ENCODE measurements at places on chromosomes 7 and 10.

DNA sequence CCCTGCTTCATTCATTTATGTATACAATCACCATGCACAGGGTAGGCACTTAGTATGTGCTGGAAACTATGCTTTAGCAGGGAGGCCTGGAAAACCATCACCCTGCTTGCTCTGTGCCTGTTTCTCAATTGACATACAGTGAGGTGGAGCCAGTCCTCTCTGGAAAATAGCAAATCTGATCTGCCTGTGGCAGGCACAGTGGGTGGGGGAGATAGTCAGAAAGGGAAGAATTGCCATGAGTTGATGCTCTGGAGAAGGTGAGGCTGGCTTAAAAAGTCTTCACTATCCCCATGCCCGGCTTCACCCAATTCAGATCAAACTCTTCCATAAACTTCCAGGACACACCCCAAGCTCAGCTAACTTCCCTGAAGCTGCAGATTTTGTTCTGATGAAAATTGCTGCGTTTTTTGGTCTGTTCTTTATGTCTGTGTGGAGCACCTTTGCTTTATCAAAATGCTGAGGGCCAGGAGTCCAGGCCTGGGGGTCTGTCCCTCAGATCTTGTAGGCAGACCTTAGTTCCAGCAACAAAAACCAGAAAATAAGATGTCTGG, 84.8 kb downstream of the ANK3 start:
- no peak for DNase-seq

GRCh38 chr10:47029181-47030009, 118.2 kb downstream of the PTPN20 start:
- no peak for DNase-seq

- no peak for DNase-seq
These were observed 95.0 kb upstream of the SLC26A5 start for GRCh38 chr7:103541026-103541425.

DNA sequence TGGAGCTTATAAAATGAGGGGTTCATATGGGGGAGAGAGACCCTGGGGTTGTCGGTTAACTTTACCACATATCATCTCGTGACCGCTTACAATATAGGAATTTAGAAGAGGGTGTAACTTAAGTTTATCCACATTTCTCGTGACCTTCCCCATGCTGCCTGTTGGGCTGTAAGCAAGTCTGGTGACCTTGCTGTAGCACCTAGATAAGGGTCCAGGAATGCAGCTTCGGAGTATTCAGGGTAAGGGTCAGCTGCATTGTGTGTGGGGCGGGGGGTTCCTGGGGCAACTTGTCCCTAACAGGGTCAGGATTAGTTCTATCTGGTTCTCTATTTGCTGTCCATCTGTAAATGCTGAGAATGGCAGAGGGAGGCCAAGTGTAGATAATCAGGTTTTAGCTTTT, 1.3 kb upstream of the CHST3 start:
- DNase-seq: no peak

DNA sequence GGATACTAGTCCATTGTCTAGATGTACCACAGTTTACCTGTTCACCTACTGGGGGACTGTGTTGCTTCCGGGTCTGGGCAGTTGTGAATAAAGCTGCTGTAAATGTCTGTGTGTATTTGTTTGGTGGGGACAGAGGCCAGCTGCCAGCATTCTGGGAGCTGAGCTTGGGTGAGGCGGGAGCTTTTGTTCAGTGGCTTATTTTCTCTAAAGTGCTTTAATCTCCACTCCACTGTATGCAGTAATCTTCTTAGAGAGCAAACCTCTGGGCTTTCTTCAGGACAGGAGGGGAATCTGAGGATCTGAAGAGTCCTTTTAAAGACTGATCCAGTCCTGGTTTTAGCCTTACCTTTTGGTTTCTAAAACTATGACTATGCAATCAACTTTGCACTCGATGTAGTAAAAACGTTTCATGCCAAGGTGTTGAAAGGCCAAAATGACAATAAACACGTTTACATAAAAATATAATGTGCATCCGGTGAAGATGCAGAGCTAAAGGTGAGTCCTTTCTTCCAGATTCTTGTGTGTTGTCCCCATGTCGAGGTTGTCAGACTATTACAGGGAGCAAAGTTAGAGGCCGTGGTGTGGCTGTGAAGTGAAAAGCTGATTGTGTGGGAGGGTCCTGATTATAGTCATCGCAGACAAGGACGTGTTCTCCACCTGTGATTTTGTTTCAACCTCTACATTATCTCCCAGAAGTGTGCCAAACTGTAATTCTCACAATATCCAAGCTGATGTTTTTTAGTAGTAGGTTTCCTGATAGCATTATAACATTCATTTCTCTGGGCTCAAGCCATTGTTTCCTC, 279.8 kb downstream of the CAMK1D start:
- DNase-seq: no peak

DNA sequence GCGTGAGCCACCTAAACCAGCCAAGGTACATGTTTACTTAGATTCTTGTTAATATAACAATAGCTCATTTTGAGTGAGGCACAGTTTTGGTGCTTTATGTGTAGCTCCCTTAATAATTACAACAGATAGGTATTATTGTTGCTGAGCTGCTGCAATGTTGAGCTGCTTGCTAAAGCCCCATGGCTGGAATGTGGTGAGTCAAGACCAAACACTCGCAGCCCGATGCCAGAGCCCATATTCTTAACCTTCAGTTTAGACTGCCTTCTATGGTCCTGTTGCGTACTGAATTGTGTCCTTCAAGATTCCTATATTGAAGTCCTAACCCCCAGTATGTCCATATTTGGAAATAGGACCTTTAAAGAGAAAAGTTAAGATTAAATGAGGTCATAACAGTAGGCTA, 407.1 kb downstream of the NEBL start:
- no peak for DNase-seq

GRCh38 chr10:70913191-70913892, 25.0 kb upstream of the PCBD1 start:
- no peak for DNase-seq

GRCh38 chr10:1538121-1538520, 199.2 kb downstream of the ADARB2 start:
- DNase-seq: no peak

DNA sequence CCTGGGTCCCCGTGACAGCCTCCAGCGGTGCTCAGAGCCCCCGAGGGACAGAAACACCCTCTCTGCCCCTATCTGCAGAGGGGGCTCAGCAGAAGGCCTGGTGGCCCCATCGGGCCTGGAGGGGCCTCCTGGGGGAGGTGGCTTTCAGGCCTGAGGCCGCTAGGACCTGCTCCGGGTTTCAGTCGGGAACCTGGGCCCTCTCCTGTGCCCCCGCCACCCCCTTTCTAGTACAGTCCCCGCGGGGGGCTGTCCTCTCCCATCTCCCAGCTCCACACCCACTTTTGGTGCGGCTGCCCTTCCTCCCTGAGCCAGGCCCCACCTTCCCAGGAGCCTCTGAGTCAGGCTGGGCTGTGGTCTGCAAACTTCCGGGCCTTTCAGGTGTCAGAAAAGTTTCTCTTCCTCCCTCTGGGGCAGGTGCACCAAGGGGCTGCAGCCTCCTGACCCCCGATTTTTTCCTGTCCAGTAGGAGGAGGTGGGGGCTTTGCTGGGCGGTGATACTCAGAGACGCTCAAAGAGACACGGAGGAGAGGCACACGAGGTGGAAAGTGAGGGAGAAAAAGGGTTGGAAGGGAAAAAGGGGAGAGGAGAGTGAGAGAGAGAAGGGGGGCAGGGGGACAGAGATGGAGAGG, 692 bp downstream of the CARD11 start:
- DNase-seq: no peak

DNA sequence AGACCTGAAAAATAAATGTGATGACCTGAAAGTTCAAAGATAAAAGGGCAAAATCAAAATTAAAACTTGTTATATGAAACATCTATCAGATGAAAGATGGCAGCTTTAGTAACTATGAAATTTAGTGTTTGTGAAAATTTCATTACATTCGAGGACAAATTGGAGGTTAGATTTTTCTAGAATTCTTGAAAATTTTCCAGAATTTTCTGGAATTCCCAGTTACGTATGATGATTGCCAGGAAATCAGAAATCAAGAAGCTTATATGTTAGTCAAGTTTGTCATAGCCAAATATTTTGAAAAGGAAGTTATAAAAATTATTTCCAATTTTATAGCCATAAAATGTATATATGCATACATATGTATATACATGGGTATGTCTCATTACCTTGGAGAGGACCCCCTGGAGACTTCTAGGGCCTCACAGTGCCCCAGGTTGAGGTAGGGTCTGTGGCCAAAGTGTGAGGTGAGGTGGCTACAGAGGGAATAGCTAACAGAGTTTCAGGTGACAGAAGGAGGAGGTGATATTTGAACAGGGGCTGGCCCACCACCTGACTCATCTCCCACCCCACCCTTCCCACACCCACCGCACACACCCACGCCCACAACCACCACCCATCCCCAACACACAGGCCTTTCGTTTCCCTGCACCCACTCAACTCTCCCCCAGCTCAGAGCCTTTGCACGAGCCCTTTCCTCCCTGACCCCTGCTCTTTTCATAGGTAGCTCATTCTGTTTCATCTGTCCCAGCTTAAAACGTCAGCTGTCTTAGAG, 21.5 kb downstream of the C10orf105 start:
- no peak for DNase-seq

DNA sequence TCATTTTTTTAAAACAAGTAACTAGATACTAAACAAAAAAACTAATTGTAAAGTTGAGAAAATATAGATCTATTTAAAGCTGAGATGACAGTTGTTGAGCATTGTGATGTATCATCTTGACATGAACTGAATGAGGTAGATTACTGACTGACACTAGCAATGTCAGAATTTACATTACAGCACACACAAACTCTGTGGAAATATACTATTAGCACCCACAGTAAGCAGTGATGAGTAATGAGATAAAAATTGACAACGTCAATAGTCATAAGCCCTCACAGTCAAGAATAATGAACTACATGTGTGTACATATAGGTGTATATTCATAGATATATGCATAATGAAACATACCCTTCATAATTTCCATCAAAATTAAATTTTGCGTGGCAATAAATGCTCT, 368.4 kb downstream of the TFEC start:
- DNase-seq: no peak

DNA sequence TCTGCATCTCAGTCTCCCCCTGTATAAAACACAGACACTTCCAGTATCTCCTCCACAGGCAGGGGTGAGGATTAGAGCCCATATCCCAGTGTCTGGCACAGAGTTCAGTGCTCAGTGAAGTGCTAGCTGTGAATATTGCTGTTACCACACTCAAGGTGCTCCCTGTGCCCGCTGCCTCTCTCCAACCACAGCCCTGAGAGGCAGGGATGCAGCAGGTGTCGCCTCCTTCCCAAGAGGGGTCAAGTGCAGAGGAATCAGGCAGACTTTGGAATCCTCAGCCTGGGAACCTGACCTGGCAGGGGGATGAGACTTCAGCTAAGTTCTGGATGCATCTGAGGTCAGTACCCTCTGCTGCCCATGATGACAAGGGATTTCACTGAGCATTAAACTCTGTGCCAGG, 163.1 kb downstream of the GFRA1 start:
- no peak for DNase-seq

GRCh38 chr7:116521046-116521664, 3.7 kb upstream of the CAV1 start:
- no peak for DNase-seq

DNA sequence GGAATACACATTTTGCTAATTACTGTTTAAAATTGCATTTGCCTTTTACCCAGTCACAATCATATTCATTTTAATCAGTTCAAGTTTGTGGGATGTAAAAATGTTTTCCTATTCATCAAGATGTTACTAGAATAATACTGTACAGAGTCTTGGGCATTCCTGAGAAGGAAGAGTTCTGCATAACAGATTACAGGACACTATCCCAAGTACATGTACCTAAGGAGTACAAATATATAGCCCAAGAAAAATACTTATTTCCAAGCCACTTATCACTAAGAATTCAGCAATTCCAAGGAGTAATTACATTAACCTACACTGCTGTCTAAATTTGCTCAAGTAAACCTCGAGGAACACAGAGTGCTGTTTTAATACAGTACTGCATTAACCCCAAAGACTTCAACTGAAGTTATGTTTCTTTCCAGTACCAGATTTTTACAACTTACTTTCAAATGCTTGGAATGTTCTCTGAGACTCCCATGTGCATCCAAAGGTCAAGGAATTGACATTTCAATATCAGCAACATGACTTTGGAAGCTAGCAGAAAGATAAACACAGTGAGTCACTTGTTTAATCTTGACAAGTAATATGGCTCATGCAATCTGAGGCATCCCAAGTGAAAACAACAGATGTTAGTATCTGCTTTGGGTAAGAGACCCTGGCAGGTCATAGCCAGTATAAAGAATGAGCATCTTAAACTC, 125.4 kb upstream of the BET1 start:
- no peak for DNase-seq

DNA sequence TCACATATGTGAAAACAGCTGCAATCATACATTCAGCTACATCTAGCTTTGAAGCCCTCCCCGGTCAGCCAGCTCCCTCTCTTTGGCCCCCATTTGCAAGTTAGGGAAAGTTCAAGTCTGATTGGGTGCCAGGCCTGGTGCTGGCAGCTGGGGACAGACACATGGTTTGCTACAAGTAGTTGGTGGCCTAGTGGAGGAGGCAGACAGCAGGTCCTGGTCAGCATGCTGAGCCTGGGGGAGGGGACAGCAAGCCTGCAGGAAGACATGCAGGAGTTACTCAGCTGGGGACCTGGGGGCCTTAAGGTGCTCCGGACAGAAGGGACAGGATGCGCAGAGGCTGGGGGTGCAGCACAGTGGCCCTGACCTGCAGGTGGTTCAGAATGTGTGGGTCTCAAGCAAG, 956.9 kb upstream of the ZNF722 start:
- no peak for DNase-seq

- no peak for DNase-seq
These were observed 306.2 kb downstream of the PTPRN2 start for GRCh38 chr7:158281441-158281840.

GRCh38 chr7:151829707-151830106, 47.2 kb downstream of the PRKAG2 start:
- no peak for DNase-seq

- DNase-seq: peak; percentile 61
These were observed 37.0 kb upstream of the LRRC17 start for GRCh38 chr7:102875700-102876295.

All from inflammatory macrophage treated with lipopolysaccharide for 4 hours (primary cell).